IMR-90 (cell line): ENCODE measurements at places on chromosomes 4 and X.

DNA sequence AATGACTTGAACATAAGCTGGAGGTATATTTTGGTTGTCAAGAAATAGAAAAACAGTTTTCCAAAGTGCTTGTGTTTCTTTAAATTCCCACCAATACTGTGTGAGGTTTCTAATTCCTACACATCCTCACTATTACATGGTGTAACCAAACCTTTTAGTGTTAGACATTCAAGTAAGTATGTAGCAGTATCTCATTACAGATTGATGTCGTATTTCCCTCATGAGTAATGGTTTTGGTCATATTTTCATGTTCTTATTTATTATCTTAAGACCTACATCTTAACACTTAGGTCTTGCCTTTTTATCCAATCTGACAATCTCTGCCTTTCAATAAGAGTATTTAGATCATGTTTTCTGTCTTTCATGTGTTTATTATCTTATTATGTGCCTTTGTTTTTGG is 253.7 kb upstream of the ANXA10 start:
- peak; percentile 22 for DNase-seq

GRCh38 chr4:121998024-121998423 is 46.2 kb upstream of the TRPC3 start:
- no peak for DNase-seq

- DNase-seq: no peak
Measured at GRCh38 chr4:8238515-8239053, 31.0 kb upstream of the HTRA3 start.

DNA sequence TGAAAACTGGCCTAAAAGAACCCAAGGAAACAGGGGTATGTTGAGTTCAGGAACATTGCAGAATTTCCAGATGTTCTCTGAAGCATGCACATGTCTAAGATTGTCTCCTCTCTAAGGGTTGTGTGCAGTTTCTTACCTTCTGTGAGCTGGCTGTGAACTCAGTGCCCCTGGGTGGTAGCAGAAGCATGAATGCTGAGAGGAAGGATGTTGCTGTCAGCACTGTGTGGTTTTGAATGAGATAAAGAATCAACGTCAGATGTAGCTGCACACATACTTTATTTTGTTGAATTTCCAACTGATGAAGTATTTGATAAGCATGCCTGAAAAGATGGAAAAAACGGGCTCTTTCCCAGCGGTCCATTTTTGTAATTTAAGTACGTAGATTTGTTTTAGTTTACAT is 23.8 kb upstream of the CD38 start:
- peak; percentile 77 for DNase-seq

GRCh38 chr4:168360271-168360670 is 41.7 kb upstream of the DDX60 start:
- DNase-seq: peak; percentile 3

GRCh38 chrX:128035318-128035717 is 16.9 kb downstream of the ACTRT1 start:
- DNase-seq: no peak

DNA sequence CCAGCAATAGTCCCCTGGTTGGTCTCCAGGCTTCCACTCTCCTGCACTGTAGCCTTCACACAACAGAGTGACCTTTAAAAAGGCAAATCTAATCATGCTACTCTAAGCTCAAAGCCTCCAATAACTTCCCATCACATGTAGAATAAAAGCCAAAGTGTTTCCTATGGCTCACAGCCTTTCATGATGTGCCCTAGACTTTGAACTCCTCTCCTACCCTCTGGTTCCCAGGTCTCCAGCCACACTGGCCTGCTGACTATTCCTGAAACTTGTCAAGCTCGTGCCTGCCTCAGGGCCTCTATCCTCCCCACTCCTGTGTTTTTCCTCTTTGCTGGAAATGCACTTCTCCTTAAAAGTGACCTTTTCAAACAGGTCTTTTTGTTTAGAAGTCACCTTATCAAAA is 3.1 kb downstream of the MANBA start:
- no peak for DNase-seq

- peak; percentile 19 for DNase-seq
Measured at GRCh38 chr4:56979421-56980072, 851 bp downstream of the POLR2B start.

DNA sequence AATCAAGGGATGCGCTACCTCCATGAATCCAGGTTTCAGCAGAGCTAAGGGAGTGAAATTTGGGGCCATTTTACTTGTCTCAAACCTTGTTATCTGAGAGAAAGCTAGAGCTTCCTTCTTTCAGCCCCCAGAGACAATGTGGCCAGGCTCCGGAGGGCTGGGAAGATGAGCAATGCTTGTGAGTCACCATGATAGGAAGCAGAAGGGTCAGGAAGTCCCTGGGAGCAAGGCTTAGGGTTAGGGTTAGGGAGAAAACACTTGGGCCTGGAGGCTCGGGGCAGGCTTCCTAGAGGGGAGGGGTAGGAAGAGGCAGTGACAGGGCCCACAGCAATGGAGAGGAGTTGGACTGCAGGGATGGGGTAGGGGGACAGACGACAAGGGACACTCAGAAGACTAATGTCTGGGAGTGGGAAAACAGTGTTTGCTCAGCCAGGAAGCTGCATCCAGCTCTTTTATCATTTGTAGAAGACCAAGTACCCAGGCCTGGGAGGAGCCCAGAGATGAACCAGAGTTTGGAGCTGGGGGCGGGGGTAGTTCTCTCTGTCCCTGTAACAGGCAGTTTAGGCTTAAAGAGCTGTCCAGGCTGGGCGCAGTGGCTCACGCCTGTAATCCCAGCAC is 16.4 kb upstream of the PORCN start:
- peak; percentile 35 for DNase-seq

- DNase-seq: no peak
Measured at GRCh38 chr4:7727749-7728148, 211.9 kb downstream of the AFAP1 start.

GRCh38 chr4:52979821-52980590 is 117.9 kb downstream of the RASL11B start:
- no peak for DNase-seq

DNA sequence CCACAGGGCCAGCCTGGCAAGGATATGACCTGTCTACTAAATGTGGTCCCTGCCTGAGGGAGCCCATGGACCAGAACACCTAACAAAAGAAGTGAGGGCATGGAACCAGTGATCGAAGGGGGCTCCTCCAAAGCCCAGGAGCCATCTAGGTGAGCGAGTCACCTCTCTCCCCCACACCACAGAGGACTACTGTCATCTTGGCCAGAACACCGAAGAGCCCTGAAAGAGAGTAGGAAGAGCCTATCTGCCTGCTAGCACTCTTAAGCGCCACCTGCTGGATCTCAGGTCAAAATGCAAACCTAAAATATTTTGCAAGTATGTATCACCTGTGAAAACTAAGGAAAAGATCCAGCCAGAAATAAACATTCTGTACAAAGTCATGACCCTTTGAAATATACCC is 137.9 kb upstream of the ZXDB start:
- peak; percentile 4 for DNase-seq

GRCh38 chr4:125389713-125390112 is 75.0 kb downstream of the FAT4 start:
- DNase-seq: peak; percentile 96

GRCh38 chr4:98662626-98663225 is 4.3 kb upstream of the TSPAN5 start:
- DNase-seq: peak; percentile 9

DNA sequence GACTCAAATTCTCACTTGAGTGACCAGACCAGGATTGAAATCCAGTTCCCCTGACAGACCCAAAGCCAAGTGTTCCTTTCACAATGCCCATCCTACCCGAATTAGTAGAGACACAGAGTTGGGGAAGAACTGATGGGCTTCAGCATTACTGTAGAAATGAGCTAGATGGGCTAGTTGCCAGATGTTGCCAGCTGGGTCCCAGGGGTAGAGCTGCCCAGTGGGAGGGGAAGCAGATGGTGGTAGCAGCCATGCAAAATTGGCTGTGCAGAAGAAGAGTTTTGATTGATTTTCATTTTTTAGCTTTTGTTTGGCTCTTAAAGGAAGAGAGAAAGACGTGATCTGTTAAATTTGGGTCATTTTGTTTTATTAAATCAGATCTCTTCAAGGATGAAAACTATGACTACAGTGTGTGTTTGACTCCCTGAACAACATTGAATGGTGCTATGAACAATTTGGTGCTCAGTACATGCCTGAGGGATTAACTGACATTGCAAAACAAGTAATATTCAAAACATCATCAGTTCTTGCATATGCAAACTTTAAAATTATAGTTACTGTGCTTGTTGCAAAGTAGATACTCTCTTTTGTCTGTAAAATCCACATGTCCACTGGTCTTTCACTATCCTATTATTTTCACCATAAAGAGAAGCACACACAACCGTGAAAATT is 86.0 kb downstream of the PARM1 start:
- no peak for DNase-seq

DNA sequence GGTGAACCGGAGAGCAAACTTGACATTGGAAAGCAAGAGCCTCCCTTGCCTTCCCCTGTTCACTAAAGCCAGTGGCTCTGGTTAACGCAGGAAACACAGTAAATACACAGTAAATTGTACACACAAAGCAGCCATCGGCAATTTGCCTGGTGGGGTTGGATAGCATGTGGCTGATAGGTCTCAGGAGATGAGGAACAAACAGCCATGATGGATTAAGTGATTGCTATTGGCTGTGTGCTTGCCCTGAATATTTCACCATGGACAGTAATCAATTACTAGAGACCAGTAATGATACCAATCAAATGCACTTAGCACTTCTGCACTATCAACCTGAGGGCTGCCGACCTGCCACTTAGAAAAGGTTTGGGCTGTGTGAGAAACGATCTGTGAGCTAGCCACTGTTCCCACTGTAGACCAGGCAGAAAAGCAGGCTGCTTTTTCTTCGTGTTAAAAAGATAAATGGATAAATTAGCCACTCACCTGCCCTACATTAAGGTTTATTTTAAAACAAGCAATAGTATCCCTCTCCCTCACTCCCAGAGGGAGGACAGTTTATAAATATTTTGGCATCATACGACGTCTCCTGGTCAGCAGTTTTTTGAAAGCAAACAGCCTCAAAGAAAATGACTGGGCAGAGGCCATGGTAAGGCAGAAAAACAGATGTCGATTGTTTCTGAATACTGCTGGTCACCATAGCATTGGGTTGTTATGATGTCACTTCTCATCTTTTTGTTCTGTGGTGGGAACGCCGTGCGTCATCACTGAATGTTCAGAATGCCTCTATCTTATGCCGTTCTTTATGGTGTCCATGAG is 167.1 kb downstream of the MAML3 start:
- peak; percentile 28 for DNase-seq

- DNase-seq: no peak
Measured at GRCh38 chr4:15749001-15749400, 29.1 kb upstream of the CD38 start.

DNA sequence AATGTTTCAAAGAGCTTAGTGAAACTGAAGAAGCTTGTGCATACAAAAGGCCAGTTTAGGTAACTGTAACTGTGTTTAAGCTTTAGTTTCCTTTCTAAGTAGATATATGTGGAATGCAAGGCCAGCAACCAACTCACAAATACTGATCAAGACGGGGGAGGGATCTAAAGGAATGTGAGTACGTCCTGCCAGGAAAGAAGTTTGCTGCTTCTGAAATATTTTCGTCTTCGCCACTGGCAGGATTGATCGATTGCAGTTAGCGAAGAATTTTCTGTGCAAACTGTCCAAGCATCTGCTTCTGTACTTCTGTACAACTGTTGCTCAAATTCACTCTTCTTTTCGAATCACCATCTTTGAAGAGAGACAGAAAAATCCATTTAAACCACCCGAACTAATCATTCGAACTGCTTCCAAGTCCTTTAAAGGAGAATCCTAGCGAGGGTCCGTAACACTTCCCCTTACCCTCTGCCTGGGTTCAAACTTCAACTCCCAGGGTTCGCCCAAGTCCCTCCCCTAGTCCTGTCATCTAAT is 373 bp upstream of the INTS6L start:
- DNase-seq: peak; percentile 60

DNA sequence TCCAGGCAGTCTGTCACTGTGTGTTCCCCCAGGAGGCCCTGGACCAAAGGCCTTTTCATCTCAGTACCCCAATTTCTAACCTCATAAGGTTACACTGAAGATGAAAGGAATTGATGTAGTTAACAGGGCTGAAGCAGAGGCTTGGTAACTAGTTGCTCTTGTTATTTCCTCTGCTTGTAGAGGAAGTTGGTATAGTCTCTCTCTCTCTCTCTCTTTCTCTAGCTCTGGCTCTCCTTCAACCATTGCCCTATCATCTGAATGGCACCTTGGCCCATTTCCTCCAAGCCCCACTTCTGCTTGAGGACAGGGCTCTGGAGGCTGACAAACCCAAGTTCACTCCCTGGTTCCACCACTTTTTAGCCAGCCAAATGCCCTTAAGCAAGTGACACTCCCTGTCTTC is 96.1 kb downstream of the MAMLD1 start:
- DNase-seq: no peak

- no peak for DNase-seq
Measured at GRCh38 chr4:2638730-2639129, 102.3 kb downstream of the FAM193A start.

DNA sequence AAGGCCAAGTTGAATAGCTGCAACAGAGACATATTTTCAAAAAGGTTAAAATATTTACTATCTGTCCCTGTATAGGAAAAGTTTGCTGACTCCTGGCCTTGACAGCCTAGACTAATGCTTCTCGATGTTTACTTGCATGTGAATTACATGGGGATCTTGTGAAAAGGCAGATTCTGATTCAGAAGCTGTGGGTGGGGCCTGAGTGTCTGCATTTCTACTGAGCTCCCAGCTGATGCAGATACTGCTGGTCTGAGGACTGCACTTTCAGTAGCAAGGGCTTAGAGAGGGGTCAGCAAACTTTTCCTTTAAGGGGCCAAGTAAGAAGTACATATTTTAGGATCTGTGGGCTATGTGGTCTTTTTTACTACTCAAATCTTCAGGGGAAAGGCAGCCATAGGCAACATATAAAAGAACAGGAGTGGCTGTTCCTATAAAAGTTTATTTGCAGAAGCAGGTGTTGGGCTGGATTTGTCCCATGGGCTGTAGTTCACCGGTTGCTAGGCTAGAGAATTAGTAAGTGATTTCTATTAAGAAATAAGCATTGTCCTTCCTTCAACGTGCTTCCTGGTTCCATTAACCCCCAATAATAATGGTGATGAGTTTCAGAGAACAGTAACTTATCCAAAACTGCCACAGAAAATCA is 97.2 kb upstream of the PDE5A start:
- peak; percentile 70 for DNase-seq

DNA sequence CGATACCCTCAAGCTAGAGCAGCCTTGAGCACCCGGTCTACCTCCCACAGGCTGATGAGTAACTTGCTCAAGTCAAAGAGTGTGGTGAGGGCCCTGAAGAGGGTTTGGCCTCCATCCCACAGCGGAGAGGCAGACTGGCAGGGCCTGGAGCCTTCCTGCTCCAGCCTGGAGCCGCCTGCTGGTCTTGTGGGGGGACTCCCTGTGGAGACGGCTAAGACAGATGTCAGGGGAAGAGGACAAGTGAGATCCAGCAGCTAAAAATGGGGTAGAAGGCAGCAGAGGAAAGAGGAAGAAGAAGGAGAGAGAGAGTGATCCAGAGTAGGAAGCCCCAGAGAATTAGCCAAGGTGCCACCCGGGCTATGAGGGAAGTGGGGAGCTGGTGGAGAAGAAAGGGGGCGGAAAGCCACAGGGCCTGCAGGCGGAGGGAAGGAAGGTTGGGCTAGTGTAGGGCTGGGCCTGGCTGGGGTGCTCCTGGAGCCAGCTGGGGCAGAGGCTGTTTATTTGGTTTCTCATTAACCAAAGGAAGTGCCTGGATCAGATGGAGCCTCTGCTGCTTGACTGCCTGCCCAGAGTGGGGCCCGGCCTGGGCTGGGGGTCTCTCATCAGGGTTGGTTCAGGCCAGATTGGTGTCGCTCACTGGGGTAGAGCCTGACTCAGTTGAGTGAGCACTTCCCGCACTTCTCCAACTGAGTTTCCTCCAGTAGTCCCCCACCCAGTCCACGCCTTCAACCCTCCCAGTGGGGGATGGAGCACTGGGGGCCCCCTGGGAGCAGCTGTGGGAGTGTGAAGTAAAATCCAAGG is 14.2 kb downstream of the EFNB1 start:
- peak; percentile 19 for DNase-seq

GRCh38 chr4:77449171-77449570 is 156.4 kb upstream of the CXCL13 start:
- no peak for DNase-seq
